ENCODE measurements at places on chromosomes 2 and 18.

- DNase-seq = no peak
These were observed 1426.9 kb upstream of the ACVR2A start for GRCh38 chr2:146417942-146418341.

DNA sequence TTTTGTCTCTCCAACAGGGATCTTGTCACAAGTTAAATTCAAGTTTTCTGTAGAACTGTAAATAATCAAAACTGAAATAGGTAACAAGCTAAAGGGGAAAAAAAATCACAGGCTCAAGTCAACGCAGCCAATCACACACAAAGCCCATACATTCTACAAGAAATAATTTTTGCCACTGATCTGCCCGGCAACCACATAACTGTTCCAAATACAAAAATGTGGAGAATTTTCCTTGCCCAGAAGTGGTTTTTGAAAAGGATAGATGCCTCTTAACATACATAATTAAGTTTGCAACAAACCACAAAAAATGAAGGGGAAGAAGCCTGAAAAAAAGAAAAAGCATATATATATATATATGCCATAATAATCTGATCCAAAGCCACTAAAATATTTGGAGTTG is 60.3 kb downstream of the FARSB start:
- no peak for DNase-seq

GRCh38 chr2:2146969-2147900 is 183.8 kb downstream of the MYT1L start:
- no peak for DNase-seq

- no peak for DNase-seq
These were observed 929.2 kb upstream of the SOX11 start for GRCh38 chr2:4762951-4763376.

DNA sequence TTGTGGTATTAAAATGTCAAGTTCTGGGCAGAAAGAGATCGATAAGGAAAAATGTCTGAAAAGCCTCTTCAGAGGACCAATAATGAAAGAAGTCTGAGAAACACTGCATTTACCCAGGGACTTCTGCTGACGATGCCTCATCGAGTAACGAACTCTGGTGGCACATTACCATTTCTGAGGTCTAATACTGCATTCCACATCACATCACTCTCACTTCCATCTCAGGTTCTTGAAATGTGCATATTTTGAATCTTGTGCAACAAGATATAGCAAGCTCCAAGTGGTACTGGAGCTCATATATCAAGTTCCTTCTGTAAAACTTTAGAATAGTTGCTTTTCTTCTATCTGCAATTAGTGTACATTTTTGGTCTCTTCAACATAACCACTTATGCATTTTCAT is 619.1 kb upstream of the DDX18 start:
- no peak for DNase-seq

DNA sequence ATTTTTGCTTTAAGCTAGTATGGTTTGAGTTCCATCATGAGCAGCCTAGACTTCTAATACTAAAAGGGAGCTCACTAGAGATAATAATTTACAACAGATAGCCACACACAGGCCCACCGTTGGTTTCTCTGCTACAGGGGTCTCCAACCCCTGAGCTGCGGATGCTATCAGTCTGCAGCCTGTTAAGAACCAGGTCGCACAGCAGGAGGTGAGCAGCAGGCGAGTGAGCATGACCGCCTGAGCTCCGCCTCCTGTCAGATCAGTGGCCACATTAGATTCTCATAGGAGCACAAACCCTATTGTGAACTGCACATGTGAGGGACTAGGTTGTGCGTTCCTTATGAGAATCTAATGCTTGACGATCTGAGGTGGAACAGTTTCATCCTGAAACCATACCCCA is 150.6 kb downstream of the HRH4 start:
- no peak for DNase-seq

DNA sequence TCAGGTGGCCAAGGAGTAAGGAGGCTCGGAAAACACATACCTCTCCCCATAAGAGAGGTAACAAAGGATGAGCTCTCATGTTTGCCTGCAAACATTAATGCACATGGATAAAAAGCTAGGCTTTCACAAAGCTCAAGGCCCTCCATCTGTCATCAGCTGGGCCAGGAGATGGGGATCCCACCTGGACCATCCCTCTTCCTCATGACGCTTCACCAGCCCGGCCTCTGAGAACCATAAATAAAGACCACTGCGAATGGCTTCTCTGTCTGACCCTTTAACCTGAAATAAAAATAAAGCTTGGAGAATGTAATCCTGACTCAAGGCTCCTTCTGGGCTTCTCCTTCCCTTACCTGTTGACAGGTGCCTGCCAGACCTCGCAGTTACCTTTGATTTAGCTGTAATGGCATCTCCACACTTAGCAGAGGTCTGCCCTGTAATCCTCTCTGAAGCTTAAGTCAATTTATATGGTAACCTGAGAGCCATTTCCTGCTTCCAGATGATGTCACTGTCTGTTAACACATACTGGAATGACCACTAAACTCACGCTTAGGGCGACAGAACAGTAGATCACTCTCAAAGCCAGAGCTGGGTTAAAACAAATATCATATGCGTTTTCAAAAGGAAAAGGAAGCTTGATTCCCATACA is 29.3 kb upstream of the FOXI3 start:
- DNase-seq = no peak

DNA sequence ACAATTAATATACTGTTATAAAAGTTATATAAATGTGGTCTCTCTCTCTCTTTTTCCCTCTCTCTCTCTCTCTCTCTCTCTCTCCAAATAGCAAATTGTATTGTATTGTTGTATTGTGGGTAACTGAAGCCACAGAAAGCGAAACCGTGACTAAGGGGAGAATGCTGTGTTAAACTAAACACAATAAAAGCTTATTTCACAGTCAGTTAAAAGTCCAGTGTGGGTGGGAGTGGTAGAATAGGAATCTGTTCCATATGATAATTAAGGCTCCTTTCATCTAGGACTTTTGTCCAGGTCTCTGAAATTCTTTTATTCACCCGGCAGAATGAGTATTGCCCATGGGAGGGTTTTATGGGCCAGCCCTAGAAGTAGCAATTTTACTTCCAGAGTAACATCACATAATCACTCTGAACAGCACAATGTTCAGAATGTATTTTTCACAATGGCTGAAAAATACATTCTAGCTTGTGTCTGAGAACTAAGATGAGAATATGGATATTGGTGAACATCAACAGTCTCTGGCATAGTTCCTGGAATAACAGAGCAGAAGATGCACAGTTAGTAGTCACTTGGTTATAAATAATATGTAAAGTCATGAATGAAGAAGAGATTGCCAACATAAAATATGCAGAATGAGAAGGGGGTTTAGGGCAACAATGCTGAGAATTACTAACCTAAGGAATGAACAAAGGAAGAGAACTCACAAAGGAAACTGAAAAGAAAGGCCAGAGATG is 399.1 kb downstream of the PLCL1 start:
- no peak for DNase-seq

DNA sequence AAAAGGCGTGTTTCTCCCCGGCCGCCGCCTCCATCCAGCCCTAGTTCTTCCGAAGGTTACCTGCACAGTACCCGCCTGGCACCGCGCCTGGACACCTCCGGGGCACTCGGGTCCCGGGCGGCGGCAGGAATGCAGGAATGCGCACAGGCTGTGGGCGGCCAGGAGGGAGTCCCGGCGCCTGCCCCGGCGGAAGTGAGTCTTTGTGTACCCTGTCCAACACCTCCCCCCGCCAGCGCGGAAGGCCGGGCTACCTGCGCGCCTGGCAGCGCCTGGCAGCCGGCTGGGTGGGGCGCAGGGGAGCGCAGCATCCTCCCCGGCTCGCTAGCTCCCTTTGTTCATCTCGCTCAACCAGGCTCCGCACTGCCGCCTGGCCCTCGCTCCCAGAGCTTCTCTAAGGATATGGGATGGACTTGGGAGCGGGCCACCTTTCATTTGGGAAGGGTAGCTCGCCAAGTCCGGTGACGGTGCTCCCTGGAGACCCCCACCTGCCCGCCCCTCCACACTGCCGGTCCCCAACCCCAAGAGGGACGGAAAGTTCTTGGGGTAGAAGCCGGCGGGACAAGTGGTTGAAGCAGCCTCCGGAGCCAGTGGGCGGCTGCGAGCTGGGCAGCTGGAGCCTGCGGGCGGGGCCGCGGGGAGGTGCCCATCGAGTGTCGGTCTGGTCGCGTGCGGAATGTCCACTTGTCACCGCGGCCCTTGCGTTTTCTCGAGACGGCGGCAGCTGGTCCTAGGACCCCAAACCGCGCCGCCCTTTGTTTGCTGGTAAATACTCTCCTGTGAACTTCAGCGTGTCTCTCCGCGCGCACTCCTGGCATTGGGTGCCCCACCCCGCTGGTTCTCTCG is 1.2 kb upstream of the ST6GAL2 start:
- no peak for DNase-seq

GRCh38 chr2:30677861-30678385 is 129.3 kb downstream of the CAPN13 start:
- DNase-seq = no peak

DNA sequence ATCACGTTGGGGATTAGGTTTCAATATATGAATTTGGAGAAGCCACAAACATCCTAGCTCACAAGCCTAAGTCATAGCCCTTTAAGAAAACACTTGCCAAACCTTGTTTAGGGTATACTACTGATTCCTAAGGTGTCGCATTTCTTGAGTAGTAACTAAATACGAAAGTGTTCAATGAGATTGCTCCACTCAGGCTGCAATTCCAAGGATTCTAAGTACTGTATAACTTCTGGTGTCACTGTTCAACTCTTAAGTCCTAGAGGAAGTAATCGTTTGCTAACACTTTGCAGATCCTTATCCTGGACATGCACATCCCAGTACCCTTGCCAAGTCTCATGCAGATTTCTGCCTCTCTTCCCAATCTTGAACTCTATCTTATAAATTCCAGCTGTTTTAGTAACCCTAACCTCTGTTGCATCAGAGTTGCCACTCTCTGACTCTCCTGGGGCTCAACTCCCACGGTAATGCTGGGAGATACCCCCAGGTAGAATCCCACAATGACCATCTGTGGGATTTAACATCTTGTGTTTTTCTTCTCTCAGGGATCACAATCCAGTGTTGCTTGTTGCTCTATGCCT is 122.4 kb downstream of the HIBCH start:
- no peak for DNase-seq

GRCh38 chr2:167212014-167212648 is 323.9 kb downstream of the XIRP2 start:
- DNase-seq = peak; percentile 42

GRCh38 chr2:184119989-184120800 is 478.1 kb upstream of the ZNF804A start:
- no peak for DNase-seq

Data from stimulated activated CD4-positive, alpha-beta T cell treated with anti-CD3 and anti-CD28 coated beads, Interleukin-12 subunit alpha, Interleukin-12 subunit beta, amount 100 ng/mL, for 48 hours (primary cell).